ENCODE measurements at places on chromosomes 1 and 21.

DNA sequence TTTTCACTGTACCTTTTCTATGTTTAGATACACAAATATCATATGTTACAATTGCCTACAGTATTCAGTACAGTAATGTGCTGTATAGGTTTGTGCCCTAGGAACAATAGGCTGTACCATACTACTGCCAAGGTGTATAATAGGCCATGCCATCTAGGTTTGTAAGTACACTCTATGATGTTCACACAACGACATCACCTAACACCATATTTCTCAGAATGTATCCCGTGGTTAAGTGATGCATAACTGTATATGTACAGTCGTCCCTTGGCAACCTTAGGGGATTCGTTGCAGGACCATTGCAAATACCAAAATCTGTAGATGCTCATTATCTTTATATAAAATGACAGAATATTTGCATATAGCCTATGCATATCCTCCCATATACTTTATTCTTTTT is 5.8 kb upstream of the SSR2 start:
- no peak for DNase-seq

GRCh38 chr21:37915941-37916309 is 332 bp downstream of the KCNJ6 start:
- no peak for DNase-seq

DNA sequence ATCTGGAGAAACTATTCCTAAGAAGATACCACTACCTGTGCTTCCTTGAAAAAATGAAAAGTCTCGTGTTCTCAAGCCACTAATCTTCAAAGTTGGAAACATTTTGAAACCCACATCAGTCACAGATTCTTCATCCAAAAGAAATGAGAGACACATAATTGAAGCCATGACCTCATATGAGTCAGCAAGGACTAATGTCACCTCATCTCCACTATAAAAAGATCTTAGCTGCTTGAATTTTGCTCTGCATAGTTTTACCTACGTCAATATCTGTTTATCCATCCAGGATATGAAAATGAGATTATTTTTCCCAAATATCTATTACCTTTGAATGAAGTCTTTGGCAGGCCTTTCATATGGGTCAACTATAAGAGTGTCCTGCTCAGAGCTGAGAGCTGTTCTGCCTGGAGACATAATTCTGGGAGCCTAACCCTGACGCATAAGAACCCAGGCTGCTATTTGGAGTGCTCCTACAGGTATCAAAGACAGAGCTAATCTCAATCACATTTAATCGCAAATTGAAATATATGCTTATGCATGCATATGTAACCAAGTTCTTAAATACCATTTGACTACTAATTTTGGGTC is 312.5 kb upstream of the PKN2 start:
- no peak for DNase-seq

GRCh38 chr1:228299211-228299610 is 91.4 kb downstream of the OBSCN start:
- DNase-seq: no peak

GRCh38 chr1:178434899-178435435 is 61.8 kb downstream of the CLEC20A start:
- DNase-seq: no peak

GRCh38 chr1:50251702-50252101 is 143.0 kb downstream of the ELAVL4 start:
- DNase-seq: no peak

- no peak for DNase-seq
Measured at GRCh38 chr1:68975212-68975933, 478.5 kb upstream of the DEPDC1 start.

GRCh38 chr1:30427545-30427944 is 295.8 kb downstream of the MATN1 start:
- DNase-seq: no peak

DNA sequence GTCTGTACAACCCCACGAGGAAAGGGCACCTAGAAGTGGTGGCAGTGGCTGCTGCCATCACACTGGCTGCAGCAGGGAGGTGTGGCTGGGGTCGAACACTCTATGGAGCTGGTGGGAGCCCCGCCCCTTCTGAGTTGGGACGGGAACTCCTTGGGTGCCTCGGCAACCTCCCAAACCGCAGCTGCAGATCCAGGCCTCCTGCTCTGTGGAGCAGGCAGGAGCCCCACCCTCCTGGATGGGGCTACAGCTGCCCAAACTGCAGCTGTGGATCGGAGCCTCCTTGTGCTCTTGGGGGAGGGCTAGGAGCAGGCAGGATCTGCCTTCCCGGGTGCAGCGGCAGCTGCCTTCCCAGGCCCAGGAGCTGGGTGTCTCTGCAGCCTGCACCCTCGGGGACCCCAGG is 38.9 kb upstream of the TARDBP start:
- no peak for DNase-seq

- DNase-seq: no peak
Measured at GRCh38 chr1:193070942-193071341, 11.5 kb downstream of the RO60 start.

DNA sequence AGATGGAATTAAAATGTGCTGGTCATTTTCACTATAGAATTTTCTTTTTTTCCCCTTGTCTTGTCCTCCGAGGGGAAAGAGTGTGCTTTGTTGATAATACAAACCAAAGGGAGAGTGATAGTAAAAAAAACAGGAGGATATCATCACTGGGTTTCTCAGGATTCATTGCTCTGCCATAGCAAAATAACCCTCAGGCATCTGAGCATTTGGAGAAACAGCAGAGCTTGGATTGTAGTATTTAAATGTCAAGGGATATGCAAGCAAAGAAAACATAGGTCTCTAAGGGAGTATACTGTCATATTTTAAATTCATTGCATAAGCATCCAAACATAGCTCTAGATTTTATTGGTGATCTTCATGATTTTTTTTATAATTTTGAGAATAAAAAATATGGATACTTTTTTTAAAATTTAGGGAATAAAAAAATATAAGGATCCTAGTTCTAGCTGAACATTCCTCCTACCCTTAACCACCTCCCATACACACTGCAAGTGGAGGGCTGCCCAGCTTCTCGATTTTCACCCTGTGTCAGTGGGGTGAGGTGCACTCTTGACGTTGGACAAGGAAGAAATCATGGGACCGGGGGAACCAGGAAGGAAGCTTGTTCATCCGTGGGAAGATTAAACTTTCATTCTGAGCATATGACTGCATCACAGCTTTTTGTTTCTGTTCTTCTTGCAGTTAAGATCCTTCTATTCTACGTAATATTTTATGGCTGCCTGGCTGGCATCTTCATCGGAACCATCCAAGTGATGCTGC is 4.4 kb downstream of the ATP1B1 start:
- no peak for DNase-seq

DNA sequence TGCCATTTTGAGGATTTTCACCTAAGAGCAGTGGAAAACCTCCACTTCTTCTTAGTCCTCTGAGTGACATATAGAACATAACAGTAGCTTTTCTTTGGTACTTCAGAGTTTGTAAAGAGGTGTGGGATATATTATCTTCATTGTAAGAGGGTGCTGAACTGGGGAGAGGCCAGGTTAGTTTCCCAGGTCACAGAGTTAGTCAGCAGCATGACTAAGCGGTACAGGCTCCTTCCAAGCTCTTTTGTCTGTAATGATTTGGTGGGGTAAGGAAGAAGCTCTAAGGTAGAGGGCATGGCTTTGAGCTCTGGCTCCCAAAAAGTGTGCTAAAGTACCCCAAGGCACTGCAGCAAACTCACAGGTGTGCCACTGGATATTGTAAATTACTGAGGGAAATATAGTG is 325.0 kb upstream of the PLXNA2 start:
- no peak for DNase-seq

DNA sequence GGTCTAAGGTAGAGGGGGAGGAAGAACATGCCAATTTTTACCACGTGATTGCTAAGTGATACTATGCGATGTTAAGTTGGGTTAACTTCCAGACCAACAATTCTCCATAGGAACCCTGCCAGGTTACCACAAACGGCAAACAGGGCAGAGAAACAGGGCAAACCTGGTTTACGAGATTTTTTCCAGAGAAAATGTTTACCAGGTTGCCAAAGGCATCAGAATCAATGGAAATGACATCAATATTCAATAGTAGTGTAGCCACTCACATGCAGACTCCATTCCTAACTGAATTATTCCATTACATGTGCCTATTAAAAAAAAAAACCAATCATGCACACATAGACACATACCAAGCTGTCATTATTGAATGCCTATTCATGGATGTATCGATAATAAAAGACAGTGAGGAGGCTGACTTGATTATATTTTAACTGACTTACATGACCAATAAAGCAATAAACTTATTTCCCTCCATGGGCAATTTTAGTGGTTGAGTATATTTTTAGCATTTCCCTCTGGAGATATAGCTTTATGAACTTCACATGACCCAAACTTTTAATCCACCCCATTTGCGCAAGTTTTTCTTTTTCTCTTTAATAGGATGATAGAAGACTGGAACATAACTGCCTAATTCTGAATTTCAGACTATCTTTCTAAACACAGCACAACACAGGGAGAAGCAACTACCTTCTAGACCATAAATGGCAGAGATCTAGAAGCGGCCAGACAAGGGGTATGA is 40.5 kb upstream of the KCNE1 start:
- no peak for DNase-seq

DNA sequence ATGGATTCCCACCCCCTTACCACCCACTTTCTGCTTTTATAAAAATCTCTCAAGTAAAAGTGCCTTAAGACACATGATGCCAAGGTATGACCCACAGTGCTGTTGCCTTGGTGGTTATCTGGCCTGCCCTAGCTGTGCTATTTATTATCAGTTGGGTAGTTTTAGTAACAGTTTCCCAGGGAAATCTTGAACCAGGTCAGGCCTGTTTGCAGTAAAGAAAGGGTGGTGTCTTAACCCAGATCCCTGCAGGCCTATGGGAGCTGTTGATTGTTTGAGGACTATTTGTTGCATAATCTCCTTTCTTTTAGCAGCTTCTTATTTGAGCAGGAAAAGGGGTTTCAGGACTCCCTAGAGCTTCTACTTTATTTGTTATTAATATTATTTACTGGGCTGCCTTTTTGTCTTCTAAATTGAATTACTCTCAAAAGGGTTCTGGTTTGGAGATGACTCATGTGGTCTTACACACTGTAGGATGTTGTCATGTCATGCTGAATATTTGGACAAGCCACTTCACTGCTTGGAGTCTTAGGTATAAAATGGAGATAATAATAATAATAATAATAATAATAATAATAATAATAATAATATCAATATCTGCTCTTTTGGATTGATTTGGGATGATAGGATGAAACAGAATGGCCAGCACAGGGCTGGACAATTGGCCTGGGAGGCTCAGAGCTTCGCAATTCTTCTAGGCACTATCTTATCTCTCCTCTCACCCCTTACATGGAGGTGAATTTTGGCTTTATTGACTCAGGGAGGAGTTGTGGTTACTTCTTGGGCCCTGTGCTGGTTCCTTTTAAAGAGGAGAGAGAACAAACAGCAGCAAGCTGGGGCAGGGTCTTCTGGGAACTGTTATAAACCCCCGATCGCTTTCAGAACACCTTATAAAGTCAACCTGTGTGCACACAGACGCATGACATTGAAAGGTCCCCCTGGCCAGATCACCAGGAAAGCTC is 252.1 kb downstream of the PRDM2 start:
- DNase-seq: no peak

- DNase-seq: no peak
Measured at GRCh38 chr21:33811167-33812010, 104.2 kb downstream of the ATP5PO start.

GRCh38 chr1:233668725-233669294 is 54.9 kb downstream of the KCNK1 start:
- DNase-seq: no peak

DNA sequence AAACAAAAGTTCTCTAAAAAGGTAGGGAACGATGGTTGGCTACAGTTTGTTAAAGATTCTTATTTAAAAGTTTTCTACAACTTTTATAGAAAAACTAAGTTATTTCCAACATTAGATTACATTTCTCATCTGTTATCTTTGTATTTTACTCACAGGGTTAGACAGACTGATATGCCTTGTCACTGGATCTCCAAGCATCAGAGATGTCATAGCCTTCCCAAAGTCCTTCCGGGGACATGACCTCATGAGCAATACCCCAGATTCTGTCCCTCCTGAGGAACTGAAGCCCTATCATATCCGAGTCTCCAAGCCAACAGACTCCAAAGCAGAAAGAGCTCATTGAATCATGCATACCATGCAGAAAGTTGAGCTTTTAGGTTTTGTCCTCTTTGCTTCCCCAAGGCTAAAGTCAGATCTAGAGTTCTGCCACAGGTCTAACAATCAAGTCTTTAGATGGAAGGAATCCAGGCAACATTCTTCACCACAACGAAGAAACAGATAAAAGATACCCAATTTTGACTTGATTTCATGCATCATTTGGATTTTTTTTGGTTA is 10.3 kb downstream of the GAS5 start:
- DNase-seq: no peak

DNA sequence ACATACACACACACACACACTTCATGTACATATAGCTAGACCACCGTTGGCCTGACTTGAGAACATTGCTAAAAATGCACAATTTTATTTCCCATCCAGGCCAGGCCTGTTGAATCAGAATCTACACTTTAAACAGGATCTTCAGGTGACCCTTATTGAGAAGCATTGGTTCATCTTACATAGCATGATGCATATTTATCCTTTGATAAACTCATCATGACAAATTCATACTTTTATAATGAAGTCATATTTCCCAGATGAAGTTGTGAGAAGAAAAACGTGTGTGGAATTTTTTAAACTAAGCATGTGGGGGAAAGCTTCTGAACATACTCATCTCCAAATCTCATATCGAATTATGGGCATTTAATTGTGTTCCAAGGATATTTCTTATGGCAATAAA is 877.7 kb downstream of the MRPL39 start:
- DNase-seq: no peak

DNA sequence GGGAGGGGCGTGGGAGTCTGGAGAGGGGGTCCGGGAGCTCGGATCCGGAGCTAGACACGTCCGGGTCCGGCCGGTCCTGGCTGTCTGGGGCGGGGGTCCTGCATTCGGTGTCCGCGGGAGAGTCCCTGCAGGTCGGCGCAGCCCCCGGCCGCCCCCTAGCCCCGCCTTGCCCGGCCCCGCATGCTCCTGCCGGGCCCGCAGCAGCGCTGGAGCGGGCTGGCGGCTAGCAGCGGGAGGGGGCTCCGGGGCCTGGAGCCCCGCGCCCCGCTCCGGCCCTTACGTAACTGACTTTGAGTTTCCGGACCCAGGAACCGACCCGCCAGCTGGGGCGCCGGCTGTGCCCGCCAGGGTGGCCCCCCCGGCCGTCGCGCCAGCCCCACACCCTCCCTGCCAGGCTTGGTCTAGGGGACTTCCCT is 26.9 kb upstream of the EPB41 start:
- DNase-seq: no peak

DNA sequence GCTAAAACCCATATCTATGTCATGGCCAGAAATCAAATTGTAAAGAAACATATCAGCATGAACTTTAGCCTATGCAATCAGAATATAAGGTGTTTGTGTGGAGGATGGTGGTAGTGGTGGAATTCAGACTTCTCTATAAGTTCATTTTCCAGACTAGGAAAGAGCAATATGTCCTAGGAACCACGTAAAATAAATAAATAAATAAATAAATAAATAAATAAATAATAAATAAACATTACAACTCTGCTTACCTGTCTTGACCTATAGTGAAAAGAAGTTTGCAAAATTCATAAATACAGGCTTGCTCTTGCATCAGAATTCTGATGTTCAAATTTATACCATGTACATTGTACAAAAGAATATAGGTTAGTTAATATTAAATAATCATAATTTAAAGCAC is 1382.6 kb upstream of the ADGRL2 start:
- DNase-seq: no peak

GRCh38 chr1:74953622-74954021 is 180.6 kb upstream of the LHX8 start:
- DNase-seq: no peak

- DNase-seq: no peak
Measured at GRCh38 chr21:38475519-38475918, 22.8 kb downstream of the ERG start.
